ENCODE measurements at places on chromosomes 3 and 15. TPM values are rescaled to one million over a fixed set of nuclear protein-coding genes. Genes with fewer than 3 reads are reported as not detected.

DNA sequence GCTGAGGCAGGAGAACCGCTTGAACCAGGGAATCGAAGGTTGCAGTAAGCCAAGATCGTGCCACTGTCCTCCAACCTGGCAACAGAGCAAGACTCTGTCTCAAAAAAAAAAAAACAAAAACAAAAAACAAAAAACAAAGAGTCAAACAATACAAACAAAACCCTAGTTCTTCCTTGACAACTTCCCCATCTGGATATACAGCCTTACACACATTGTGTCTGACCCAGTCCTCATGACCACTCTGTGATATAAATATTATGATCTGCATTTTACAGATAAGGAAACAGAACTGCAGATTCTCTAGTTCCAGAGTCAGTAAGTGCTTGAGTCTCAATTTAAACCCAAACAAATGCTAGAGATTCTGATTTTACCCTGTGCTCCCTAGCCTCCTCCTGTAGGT lies 4.8 kb upstream of the ESYT3 start:
- no peaks in the 10 kb centered on the region for H3K4me1 ChIP-seq
- no peaks in the 10 kb centered on the region for H3K27me3 ChIP-seq
- no peaks in the 10 kb centered on the region for H3K36me3 ChIP-seq
- H3K27ac ChIP-seq: no peak overlapping the region
- H3K4me3 ChIP-seq: no peak overlapping the region
- no peak for DNase-seq

DNA sequence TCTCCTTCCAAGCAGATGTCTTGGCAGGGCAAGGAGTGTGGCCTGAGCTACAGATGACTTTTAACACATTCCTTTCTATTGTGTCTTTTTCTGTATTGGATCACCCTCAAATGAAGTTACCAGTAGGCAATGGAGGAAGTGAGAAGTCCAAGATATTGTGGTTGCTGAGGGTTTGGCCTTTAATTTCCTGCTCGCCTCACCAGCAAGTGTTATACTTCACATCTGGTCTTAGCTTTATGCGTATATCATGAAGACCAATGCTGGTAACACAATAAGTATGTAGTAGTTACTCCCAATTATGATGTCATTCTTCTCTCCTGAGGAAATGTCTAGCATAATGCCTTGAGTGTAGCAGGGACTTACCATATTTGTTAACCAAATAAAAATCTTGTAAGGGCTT lies 179.9 kb downstream of the ZIC1 start:
- H3K4me1 ChIP-seq: no peaks in the 10 kb centered on the region
- no peaks in the 10 kb centered on the region for H3K36me3 ChIP-seq
- H3K27ac ChIP-seq: no peak overlapping the region
- no peaks in the 10 kb centered on the region for H3K27me3 ChIP-seq
- H3K4me3 ChIP-seq: no peak overlapping the region

- no peaks in the 10 kb centered on the region for H3K4me1 ChIP-seq
- no peak for DNase-seq
- H3K36me3 ChIP-seq: no peaks in the 10 kb centered on the region
- no peak overlapping the region for H3K4me3 ChIP-seq
- no peak overlapping the region for H3K27ac ChIP-seq
- no peaks in the 10 kb centered on the region for H3K27me3 ChIP-seq
These were observed 4.4 kb upstream of the XIRP1 start for GRCh38 chr3:39196671-39197356.

GRCh38 chr15:25947323-25948314 lies 84.5 kb upstream of the ATP10A start:
- no peak overlapping the region for H3K27ac ChIP-seq
- H3K4me1 ChIP-seq: no peaks in the 10 kb centered on the region
- no peaks in the 10 kb centered on the region for H3K36me3 ChIP-seq
- no peak overlapping the region for H3K4me3 ChIP-seq
- H3K27me3 ChIP-seq: no peaks in the 10 kb centered on the region

DNA sequence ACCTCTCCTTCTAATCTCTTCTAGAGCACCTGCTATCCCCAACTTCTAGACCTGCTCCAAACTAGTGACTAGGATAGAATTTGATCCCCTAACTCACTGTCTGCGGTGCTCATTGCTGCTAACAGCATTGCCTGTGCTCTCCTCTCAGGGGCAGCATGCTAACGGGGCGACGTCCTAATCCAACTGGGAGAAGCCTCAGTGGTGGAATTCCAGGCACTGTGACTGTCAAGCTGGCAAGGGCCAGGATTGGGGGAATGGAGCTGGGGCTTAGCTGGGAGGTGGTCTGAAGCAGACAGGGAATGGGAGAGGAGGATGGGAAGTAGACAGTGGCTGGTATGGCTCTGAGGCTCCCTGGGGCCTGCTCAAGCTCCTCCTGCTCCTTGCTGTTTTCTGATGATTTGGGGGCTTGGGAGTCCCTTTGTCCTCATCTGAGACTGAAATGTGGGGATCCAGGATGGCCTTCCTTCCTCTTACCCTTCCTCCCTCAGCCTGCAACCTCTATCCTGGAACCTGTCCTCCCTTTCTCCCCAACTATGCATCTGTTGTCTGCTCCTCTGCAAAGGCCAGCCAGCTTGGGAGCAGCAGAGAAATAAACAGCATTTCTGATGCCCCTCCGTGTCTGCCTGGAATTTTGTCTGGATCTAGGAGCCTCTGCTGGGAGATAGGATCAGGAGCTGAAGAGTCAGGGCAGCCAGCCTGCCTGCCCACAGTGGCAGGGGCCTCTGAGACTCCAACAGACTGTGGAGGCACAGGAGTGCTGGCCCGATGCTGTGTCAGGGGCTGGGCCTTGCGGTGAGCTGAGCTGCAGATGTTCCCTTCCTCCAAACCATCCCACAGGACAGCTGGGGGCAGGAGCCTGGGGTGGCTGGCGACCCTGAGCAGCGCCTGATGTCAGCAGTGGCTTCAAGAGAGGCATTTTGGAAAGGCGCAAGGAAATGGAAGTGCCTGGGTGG lies 3.0 kb downstream of the ISLR start:
- no peak for DNase-seq
- no peak overlapping the region for H3K27ac ChIP-seq
- H3K27me3 ChIP-seq: no peaks in the 10 kb centered on the region

GRCh38 chr3:85560088-85560785 lies 601.4 kb downstream of the CADM2 start:
- no peaks in the 10 kb centered on the region for H3K4me1 ChIP-seq
- no peak overlapping the region for H3K4me3 ChIP-seq
- no peak overlapping the region for H3K27ac ChIP-seq
- DNase-seq: peak; percentile 18

GRCh38 chr3:12472000-12472610 lies 12.2 kb upstream of the TSEN2 start:
- H3K36me3 ChIP-seq: no peaks in the 10 kb centered on the region
- H3K27me3 ChIP-seq: no peaks in the 10 kb centered on the region
- no peak overlapping the region for H3K27ac ChIP-seq
- H3K4me1 ChIP-seq: no peaks in the 10 kb centered on the region
- no peak overlapping the region for H3K4me3 ChIP-seq

- H3K27me3 ChIP-seq: no peaks in the 10 kb centered on the region
- no peak overlapping the region for H3K4me3 ChIP-seq
- no peaks in the 10 kb centered on the region for H3K36me3 ChIP-seq
- H3K27ac ChIP-seq: no peak overlapping the region
- DNase-seq: no peak
These were observed 375.1 kb downstream of the PTPRG start for GRCh38 chr3:61936344-61936937.

DNA sequence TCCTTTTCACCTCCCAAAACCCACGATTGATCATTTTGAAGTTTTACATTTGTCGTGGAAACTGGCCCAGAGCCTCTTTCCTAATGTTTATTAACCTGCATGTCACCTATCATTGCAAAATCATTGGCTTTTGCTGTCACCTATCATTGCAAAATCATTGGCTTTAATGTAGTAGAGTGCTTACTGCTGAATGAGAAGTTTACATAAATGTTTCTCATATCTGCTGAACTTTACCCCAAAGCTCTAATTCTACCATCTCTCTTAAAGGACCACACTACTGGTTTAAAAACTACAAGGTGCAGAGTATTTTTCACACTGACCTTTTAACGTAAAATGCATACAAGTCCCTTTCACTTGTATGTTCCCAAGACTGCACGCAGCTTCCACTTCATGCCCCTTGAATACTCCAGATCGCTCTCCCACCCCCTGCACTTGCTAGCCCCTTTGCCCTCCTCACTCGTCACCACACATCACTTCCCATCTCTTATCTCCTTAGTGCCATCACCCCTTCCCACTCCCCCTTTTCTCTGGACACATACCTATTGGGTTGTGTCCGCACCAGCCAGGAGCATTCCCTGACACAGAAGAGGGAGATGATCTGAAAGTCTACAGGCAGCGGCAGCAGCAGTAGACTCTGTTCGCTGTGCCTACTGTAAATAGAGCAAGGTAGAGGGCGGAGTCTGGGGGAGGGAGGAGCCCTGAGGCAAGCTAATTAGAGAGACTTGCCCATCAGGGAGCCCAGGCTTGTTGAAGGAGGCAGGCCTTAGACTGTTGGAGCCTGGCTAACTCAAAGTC lies 30.2 kb upstream of the ATOSA start:
- H3K4me3 ChIP-seq: no peak overlapping the region
- no peaks in the 10 kb centered on the region for H3K36me3 ChIP-seq
- no peaks in the 10 kb centered on the region for H3K27me3 ChIP-seq
- no peak for DNase-seq
- no peak overlapping the region for H3K27ac ChIP-seq

GRCh38 chr15:52224211-52224610 lies 33.0 kb upstream of the GNB5 start:
- no peak overlapping the region for H3K4me3 ChIP-seq
- no peak for DNase-seq
- H3K4me1 ChIP-seq: no peaks in the 10 kb centered on the region
- H3K27me3 ChIP-seq: no peaks in the 10 kb centered on the region

MORF4L1 gene
- total RNA-seq: 304 TPM

MESD gene
- 33.9 TPM for total RNA-seq

SKIL gene
- 41.8 TPM for total RNA-seq

BTLA gene
- total RNA-seq: 2.6 TPM
